Activated T-cell treated with anti-CD3 and anti-CD28 coated beads, Interleukin-2, amount 50 U/mL, for 24 hours (primary cell): ENCODE measurements at places on chromosomes 5 and 9.

DNA sequence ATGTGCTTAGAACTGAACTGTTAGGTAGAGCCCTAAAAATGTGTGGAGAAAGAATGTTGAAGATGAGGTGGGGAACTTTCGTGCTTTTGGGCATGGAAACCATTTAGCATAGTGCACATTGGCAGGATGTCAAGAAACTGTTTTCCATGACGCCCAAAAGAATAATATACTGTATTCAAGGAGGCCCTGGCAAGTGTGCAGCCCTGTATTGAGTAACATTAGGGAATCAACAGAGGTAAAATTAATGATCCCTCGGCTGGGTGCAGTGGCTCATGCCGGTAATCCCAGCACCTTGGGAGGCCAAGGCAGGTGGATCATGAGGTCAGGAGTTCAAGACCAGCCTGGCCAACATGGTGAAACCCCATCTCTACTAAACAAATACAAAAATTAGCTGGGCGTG, 20.9 kb upstream of the PLIN2 start:
- DNase-seq: no peak

GRCh38 chr5:107293541-107294210, 377.1 kb downstream of the EFNA5 start:
- no peak for DNase-seq

- DNase-seq: no peak
Observed at GRCh38 chr5:120609570-120609969, 145.5 kb downstream of the PRR16 start.

GRCh38 chr9:37297592-37297991, 124.9 kb upstream of the GRHPR start:
- DNase-seq: no peak

DNA sequence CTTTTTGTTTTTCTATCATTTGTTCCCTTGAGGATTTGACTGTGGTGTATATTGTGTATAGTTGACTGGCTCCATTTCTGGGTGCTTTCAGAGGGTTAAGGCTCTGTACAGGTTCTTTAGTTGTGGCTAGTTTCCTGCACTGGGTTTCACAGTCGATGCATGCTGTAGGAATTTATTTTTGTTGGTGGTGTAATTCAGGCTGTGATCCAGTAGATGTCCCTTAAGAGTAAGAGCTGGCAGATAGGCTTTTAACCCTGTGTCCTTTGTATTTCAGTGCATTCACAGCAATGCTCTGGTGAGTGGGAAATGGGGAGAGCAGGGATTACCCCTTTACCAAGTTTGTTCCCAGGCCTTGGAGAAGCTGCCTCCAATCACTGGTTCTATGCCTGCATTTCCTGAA, 112.9 kb downstream of the SPATA31D1 start:
- no peak for DNase-seq

- DNase-seq: no peak
Observed at GRCh38 chr5:10578293-10578665, 14.4 kb downstream of the ANKRD33B start.

- DNase-seq: no peak
Observed at GRCh38 chr5:63919763-63920478, 42.3 kb downstream of the HTR1A start.

- no peak for DNase-seq
Observed at GRCh38 chr5:179297486-179298180, 47.6 kb downstream of the ADAMTS2 start.

DNA sequence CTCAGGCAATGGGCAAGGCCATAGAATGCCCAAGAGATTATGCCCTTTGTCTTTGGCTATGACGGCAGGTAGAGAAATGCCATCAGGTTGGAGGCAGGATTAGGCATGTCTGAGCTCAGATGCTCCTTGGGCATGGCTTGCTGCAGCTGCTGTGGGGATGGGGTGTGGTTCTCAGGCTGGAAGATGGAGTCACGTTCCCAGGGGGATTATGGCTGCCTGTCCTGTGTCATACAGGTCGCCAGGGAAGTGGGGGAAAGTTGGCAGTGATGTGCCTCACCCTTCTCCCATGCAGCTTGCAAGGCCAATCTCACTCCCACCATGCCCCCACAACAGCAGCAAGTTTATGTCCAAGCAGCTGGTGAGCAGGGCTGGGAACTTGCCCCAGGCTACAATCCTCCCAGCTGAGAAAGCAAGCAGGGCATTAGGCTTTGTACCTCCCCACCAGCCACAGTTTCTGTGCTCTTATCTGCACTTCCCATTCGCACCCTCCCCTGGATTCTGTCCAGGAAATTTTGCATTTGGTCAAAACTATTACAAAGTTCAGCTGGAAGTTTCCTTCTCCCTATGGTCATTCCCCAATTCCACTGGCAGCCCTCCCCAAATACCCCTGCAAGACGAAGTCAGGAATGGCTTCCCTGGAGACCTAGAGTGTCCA, 1788.0 kb upstream of the NUDT12 start:
- no peak for DNase-seq

GRCh38 chr9:120652934-120653333, 61.3 kb downstream of the MEGF9 start:
- no peak for DNase-seq

DNA sequence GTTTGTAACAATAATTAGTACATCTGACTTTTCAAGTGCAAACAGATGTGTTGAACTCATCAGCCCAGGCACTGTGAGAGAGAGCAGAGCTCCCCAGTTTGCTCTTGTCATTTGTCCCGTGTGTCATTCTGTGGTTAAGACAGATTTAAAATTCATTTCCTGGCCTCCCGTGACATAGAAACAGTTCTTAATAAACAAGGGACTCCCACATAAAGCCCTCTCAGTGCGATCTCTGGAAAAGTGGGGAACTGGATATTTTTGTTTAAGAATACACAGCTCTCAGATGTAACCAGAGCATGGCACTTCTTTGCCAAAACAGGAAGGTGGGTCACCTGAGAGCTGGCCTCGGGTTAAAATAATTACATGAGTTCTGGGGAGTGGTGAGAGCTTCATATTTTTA, 58.6 kb downstream of the PRKACG start:
- no peak for DNase-seq

DNA sequence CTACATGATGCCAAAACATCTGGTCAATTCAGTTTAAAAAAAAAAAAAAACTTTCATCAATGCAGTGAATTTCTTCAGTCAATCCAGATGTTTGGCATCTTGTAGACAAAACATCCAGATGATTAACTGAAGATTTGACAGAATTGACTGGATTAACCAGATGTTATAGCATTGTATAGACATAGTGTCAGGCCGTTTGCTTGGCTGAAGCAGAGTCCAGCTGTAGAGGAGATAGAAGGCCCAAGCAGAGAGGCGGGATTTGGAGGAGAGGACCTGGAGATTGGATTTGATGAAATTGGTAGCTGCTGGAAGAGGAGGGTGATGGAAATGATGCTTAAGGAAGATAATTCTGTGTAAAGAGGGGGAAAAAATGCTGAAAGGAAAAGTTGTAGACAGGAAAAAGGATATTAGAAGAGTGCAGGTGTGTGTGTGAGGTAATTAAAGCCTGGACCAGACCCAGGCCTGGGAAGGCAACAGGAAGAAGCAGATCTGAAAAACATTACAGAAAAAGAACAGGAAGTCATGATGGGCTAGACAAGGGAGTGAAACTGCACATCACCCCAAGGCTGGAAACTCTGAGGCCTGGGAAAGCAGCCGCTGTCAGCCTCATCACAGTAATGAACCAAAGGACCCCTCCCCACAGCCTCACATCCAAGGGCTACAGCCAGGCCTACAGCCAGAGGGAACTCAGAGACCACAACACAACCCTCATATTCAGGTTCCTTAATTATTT, 258.3 kb downstream of the CWC27 start:
- no peak for DNase-seq

- no peak for DNase-seq
Observed at GRCh38 chr5:127799293-127799905, 96.2 kb downstream of the CCDC192 start.

DNA sequence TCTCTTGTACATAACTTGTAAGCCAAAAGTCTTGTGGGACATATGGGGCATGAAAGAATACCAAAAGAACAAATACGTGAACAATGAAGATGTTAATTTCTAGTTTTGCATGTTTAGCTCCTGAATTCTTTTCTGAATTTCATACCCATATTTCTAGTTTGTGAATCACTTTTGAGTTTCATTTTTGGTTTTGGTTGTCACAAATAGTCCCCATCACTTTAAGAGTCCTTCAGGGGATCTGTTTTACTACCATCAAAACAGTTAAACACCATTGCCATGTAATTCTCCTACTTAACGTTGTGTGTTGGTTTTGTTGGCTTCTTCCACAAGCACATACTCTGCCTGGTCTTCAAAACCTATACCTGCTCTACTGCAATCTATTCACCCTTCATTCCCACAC, 27.0 kb downstream of the VCAN start:
- DNase-seq: no peak

GRCh38 chr5:73981704-73982103, 355.7 kb downstream of the ARHGEF28 start:
- no peak for DNase-seq

DNA sequence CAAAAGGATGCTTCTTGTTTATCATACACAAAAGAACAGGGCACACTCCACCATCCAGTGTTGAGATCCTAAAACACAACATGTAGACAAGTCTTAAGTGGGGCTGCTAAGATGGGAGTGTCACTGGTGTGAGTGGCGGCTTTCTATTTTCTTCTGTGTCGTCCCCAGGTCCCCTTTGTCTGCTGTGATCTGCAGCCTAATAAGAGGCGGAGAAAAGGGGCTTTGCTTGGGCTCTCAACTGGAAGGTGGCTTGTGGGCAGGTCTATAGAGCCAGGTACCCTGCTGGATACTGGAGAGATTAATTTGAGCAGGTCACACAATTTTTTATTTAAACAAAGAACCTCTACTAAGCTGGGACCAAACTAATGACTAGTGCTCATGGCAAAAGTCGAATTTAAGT, 126.1 kb upstream of the SAP30L start:
- DNase-seq: no peak

DNA sequence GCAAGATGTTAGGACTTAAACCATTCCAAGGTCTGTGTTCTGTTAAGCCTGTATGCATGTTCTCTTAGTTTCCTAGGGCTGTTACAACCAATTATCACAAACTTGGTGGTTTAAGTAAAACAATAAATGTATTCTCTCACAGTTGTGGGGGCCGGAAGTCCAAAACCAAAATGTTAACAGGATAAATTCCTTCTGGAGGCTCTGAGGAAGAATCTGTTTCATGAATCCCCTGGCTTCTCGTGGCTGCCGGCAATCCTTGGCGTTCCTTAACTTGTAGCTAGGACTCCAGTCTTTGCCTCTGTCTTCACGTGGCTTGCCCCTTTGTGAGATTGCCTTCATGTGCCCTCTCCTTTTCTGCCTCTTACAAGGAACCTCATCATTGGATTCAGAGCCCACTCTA, 30.4 kb downstream of the FEM1C start:
- no peak for DNase-seq

- DNase-seq: no peak
Observed at GRCh38 chr9:74369844-74370243, 127.3 kb upstream of the RORB start.

DNA sequence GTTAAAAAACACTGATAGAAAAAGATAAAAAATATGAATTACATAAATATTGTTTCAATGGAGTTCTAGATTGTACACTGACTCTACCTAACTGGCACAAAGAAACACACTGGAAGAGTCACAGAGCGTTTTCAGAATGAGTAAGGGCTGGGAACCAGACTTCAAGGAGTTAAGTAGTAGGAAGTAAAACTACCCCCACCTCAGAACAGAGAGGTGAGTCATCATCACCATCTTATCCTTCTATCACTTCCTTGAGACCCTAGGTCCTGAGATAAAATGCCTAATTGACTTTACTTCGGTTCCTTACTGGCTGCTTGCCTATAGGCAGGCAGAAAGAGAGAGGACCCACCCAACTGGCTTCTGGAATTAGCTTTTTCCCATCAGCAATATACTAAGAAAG, 79.7 kb downstream of the ELAVL2 start:
- DNase-seq: no peak

GRCh38 chr5:11584017-11584416, 320.2 kb downstream of the CTNND2 start:
- DNase-seq: no peak

DNA sequence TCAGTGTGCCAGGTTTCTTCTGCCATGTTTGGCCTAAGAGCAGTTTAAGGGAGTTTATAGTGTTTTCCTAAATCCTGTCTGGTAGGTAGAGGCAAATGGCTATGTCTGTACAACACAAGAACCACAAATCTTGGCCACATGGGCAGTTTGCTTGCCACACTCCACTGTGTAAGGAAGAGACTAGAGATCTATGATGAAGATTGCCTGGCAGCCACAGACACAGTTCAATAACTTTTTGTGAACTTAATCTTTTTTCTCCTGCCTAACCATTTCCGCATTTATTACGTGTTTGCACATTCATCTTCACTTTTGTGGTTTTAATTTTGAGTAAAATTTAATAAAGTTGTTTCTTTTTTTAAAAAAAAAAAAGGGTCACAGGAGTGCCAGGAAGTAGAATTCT, 5.8 kb downstream of the MFAP3 start:
- DNase-seq: no peak

DNA sequence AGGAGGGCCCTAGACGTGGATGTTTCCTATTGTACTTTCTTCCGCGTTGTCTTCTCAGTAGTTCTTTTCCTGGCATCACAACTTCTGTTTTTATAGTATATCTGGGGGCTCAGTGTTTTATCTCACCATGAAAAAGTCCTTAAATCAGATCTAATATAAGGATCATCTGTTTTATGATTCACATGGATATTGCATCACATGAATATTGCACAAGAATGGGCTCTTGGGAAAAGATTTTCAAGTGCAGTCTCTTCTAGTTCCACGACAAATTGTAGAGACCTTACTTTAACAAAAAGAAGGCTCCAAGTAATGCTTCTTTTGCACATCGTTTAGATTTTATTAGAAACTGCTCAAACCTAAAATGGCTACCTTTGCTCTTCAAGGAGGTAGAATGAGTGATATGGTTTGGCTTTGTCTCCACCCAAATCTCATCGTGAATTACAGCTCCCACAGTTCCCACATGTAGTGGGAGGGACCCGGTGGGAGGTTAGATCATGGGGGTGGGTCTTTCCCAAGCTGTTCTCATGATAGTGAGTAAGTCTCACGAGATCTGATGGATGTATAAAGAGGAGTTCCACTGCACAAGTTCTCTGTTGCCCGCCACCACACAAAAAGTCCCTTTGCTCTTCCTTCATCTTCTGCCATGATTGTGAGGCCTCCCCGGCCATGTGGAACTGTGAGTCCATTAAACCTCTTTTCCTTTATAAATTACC, 53.7 kb upstream of the FAM120A start:
- no peak for DNase-seq

DNA sequence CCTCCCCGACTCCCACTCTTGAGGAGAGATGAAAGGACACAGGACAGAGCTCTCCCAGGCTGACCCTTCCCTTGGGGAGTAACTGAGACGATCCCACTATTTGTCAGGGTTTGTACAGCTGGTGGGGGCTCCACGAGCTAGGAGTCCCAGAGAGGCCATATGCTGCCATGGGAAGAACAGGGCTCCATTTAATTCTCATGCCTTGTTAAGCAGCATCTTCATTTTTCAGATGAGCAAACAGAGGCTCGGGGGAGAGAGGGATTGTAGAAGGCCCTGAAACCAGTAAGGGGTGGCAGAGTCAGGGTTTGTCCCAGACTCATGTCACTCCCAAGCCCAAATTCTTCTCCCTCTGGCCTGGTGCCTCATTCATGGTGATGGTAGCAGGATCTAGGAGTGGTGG, 176.4 kb downstream of the NSG2 start:
- no peak for DNase-seq

GRCh38 chr9:130473566-130473965, 28.8 kb downstream of the ASS1 start:
- no peak for DNase-seq

- peak; percentile 19 for DNase-seq
Observed at GRCh38 chr5:176739461-176740051, 70.8 kb upstream of the UNC5A start.
